ENCODE measurements at places on chromosomes 12 and 14.

GRCh38 chr12:92988622-92989130 lies 59.6 kb upstream of the EEA1 start:
- DNase-seq = no peak

- no peak for DNase-seq
These were observed 165.2 kb upstream of the BCL2L14 start for GRCh38 chr12:11905534-11905933.

DNA sequence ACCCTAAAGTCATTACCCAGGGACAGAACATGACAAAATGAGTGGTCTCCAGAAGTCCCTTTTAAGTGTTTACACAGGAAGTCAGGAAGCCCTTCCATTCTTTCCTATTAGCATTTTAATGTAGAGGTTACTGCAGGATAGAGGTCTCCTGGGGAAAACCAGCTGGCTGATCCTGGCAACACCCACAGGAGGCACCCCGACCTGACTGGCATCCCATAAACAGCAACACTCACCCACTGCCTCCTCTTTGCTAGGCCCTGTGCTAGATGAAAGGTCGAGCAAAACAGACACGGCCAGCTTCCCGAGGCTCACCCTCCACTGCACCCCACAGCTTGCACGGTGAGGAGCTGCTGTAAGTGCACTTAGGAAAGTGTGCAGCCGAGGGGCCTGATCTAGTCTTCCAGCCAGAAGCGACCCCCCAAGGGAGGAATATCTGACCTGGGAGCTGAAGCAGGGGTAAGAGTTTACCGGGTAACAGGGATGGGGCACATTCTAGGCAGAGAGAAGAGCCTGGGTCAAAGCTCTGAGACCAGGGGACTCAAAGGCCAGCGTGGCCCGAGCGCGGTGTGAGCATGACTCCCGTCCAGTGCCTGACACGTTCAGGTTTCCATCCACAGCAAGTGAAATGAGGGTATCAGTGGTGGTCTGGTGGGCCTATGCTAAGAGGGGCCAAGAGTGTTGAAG lies 9.0 kb downstream of the DAZAP2 start:
- no peak for DNase-seq

GRCh38 chr12:125687403-125687802 lies 622.2 kb downstream of the AACS start:
- no peak for DNase-seq

DNA sequence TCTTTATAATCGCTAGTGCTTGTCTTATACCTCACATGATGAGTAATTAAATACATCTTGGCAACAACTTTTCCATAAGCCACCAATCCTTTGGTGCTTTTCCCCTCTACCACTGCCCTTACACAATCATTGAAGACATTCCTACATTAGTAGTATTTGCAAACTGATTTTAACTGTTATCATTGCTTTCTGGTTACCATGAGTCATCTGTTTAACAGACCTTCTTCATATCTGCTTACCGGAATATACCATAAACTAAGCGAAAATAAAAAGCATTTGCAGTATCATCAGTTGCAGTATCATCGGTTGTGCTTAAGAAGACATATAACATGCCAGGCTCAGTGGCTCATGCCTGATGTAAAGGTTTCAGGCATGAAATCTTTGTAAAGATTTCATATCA lies 54.8 kb upstream of the PLEKHA5 start:
- DNase-seq = no peak

GRCh38 chr14:50308363-50308915 lies 3.6 kb downstream of the L2HGDH start:
- DNase-seq = no peak

DNA sequence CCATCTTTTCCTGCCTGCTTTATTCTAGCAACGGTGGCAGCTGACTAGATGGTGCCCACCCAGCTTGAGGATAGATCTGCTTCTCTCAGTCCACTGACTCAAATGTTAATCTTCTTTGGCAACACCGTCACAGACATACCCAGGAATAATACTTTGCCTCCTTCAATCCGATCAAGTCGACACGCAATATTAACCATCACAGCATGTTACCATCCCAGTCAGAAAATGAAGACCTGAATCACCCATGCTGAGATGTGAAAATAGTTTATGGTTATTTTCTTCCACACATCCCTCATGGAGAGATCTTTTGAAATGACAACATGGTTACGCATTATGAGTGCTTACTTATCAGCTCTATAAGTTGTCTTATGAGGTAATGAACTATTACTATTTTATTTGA lies 392.8 kb downstream of the SEC23A start:
- no peak for DNase-seq

GRCh38 chr12:29546000-29546399 lies 48.5 kb upstream of the OVCH1 start:
- no peak for DNase-seq

DNA sequence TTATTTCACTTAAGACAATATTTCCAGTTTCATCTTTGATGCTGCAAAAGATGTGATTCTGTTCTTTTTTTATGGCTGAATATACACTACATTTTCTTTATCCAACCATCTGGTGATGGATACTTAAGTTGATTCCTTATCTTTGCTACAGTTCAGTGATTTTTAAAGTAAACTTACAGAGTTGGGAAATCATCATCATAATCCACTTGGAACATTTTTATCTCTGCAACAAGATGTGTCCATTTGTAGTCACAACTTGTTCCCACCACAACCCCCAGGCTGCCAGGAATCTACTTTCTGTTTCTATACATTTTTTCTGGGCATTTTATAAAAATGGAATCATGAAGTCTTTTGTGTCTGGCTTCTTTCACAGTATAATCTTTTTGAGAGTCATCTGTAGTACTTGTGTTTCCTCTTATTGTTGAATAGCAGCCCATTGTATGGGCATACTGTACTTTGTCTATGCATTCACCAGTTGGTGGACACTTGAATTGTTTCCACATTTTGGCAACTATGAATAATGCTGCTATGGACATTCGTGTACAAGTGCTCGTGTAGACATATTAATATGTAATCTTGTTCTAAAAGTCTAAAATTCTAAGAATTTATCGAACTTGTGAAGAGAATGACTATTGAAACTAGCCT lies 212.5 kb upstream of the DDHD1 start:
- no peak for DNase-seq

GRCh38 chr14:23621204-23621931 lies 14.8 kb upstream of the DHRS2 start:
- no peak for DNase-seq

DNA sequence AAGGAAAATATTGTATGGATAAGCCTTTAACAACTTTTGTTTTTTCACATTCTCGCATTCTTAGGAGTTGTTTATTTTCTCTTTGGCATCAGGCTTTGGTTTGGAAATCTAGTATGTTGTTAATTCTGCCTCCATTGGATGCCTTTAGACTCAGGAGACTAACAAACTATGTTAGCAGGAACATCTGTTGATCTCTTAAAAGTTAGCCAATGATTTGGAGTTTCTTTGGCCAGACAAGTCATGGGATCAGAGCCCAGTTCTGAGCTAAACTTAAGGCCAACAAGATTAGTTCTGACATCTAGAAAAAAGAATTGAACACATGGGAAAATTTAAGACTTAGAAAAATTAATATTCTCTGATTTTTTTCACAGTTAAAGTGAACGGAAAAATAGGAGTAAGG lies 35.3 kb upstream of the STRAP start:
- DNase-seq = no peak

- no peak for DNase-seq
These were observed 548.6 kb upstream of the TBX3 start for GRCh38 chr12:115232455-115233156.

GRCh38 chr12:47155457-47156166 lies 75.9 kb upstream of the AMIGO2 start:
- no peak for DNase-seq

- DNase-seq = no peak
These were observed 152.4 kb downstream of the TSPAN9 start for GRCh38 chr12:3229577-3229976.

GRCh38 chr14:99691111-99691885 lies 7.2 kb downstream of the CYP46A1 start:
- DNase-seq = no peak

DNA sequence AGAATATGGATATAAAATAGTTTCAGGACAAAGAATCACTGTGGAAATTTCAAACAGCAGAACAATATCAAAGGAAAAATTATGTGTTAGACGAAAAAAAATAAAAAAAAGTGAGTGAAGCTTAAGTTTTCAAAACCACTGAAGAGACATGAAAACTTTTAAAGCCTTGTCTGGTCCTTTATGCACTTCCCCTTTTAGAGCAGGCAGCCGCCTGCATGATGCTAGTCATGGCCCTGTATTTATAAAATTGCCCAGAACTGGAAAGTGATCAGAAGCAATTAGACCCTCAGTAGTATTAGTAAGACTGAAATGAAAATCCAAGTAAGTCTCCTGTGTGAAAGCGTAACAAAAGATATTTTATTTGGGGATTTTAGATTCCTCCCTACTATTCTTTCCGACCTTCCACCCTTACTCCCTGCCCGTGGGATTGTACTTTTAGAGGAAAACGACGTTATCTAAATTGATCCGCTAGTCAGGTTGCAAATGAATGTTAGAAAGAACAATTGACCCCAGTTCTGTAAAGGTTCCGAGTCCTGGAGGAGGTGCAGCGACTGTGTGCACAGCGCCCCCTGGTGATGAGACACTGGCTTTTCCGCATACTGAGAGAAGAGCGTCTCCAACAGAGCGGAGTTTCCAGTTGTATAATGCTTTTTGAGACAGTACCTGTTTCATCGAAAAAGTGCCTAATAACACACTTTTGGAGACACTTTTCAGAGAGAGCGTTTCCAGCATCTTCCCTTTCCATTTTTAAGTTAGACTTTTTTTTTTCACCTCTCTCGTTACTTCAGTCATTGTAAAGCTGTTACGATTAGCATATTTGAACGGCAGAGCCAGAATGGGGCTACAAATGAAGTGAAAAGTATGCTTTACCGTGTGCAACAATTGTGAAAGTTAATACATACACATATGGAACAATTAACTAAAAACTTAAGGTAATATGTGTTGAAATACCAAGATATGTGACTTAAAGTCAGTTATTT lies 12.4 kb downstream of the MGST1 start:
- DNase-seq = no peak

DNA sequence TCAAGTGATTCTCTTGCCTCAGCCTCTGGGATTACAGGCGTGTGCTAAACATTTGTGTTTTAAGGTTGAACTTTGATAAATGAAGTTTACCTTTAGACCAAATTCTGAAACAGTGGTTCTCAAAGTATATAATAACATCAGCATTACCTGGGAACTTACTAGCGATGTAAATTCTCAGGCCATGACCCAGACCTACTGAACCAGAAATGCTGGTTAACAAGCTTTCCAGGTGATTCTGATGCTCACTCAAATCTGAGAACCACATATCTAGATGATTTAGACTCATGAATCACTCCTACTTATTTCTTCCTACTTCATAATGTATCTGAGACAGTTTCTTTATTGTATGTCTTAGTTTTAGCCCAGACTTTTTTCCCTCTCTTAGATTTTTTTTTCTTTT lies 43.6 kb downstream of the RAD51B start:
- DNase-seq = no peak

DNA sequence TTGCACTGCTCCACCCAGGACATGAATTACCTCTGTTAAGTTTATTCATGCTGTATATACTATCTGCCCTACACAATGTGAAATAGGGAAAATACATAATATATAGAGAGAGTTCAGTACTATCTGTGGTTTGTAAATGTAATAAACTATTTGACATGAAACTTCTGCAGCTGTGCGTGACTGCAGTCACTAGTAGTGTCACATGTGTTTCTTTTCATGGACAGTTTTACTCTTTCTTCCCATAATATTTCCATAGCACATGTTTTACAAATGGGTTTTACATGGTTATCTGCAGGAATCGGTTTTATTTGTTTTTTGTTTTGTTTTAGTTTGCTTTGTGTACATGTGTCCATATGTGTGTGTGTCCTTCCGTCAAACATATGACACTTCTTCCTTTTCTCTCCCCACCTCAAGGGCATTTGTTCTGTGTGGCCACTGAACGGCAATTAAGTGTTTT lies 1644.1 kb upstream of the FLRT2 start:
- DNase-seq = no peak

GRCh38 chr14:99853206-99853605 lies 60.0 kb downstream of the EML1 start:
- DNase-seq = no peak

DNA sequence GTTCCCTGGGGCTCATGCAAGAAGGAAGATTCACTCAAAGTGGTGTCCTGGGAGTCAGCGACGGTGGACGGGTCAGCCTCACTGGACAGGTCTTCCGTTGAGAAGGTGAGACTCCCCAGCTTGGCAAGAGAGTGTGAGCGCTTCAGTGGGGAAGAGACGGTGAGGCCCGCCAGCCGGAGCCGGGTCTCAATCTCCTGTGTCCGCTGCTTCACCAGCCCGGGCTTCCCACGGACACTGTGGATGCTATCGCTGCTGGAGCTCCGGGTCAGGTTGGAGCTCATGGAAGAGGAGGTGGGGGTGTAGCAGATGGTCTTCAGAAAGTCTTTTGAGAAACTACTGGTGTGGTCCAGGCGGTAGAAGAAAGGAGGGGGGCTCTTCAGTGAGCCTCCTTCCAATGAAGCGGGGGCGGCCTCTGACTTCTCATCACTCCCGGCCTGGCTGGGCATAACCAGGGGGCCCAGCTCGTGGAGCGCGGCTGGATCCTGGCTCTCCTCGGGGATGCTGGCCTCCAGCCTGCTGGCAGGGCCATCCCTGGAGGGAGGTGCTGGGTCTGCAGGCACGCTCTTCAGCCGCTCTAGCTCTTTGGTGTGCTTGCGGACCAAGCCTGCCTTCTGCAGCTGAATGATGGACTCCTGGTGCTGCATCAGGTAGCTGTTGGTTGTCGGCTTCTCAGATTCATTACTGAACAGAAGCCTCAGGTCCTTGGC lies 56.9 kb upstream of the CORO1C start:
- DNase-seq = no peak

DNA sequence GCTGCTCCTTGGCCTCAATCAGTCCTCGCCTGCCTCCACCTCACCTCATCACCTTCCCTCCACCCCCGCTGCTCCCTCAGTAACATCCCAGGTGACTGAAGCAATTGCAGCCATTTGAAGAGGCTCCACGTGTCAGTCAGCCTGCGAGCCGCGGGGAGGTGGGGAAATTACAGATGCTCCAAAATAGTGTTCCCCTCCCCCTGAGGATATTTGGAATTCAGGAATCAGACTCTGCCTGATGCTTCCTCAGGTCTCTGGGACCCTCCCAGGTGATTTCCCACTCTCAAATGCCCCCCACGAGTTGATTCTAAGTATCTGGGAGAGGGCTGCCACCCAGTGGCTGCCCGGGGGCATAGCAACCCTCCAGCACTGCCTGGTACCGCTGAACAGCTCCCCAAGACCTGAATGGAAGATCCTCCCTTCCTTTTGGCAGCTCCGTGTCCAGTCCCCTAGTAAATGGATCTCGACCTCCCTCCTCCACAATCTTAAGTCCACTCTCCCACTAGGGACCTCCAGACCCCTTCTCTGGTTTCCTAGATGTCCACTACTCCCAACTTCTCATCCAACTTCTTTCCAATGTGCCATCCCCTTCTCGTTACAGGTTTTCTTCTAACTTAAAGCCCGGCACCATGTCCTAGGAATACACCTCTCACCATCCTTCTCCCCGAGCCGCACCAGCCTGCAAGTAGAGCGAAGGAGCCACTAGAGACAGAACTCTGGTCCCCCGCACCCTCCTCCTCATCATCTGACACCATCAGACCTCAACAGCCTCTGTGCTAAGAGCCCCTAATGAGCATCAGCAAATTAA lies 1.4 kb upstream of the ASIC1 start:
- DNase-seq = peak; percentile 44

- no peak for DNase-seq
These were observed 6.2 kb downstream of the PIK3C2G start for GRCh38 chr12:18267427-18268099.
